ENCODE measurements at places on chromosomes 16 and 17.

- no peak for DNase-seq
Observed at GRCh38 chr17:31114956-31115555, 20.3 kb downstream of the NF1 start.

DNA sequence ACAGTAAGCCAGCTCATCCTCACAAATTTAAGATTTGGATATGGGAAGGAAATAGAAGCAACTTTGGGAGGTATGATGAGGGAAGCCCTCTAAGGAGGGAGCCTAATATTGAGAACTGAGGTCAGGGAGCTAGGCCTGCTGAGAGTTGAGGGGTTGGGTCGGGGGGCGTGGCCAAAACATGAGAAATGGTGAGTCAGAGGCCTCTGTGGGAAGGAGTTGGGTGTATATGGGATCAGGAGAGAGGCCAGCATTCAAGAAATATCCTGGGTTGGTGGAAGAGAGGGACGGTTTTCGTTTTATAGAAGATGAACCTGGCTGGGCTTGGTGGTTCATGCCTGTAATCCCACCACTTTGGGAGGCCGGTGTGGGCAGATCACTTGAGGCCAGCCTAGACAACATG is 48.4 kb downstream of the CLEC16A start:
- DNase-seq: no peak

DNA sequence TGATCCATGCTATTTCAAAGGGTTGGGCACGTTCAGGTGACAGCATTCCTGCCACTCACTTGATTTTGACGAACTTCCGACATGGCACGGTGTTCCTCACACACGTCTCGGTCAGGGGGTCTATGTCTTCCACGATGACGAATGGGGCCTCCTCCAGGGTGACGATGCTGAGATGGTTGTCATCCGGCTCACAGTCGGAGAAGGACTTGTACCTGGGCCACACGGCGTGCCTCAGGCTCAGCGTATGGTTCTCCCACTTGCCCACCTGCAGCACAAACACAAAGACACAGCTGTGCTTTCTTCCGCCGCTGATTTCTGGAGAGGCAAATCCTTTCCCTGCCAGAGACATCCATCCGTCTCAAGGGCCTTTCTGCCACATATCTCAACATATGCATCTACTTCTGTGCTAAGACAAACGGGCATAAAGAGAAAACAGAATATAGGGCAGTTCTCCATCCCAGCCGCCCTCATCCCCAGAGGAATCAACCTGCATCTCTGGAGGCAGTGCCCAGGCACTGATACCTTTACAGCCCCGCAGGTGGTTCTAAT is 332.5 kb downstream of the GRIN2A start:
- no peak for DNase-seq

DNA sequence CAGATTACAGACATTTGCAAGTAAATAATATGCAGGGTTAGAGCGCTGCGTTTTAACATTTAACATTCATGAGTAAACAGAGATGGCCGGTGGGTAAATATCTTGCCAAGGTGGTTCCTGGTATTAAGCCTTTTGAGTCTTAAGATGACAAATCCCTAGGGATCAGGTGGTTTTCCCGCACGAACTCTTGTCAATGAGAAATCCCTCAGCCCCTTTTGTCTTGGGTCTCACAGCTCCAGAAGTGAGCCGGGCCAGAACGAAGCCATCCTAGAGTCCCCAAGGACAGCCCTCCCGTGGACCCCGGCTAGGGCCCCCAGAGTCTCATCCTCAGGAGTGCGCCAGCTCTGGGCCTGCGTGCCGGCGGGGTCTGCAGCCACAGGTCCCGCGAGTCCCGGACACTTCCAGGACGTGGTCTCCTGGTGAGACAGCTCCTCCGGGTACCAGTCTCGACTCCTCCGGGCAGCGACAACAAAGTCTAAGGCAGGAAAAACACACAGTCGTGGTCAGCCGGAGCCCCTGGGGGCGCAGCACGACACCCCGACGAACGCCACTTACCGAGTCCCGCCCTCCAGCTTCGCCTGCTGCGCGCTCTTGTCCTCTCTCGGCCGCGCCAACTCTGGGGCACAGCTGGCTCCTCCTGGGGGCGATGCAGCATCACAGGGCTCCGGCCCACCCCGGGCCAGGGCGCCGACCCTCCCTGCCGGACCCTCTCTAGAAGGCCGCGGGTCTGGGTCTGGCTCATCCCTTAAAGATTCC is 13.3 kb downstream of the MIS12 start:
- no peak for DNase-seq

DNA sequence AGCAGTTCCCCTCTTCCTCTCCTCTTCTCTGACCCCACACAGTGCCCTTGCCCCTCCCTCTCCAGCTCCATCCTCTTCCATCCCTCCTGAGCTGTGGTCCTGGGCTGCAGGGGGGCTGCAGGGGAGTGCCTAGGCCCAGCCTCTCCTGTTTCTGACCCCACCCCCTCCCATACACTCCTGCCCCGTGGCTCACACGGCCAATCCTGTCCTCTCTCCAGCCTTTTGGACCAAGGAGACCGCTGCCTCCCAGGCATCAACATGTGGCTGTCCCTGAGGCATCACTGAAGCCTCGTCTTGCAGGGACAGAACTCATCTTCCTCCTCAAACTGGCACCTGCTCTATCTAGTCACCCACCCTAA is 6.7 kb downstream of the CLUH start:
- no peak for DNase-seq

DNA sequence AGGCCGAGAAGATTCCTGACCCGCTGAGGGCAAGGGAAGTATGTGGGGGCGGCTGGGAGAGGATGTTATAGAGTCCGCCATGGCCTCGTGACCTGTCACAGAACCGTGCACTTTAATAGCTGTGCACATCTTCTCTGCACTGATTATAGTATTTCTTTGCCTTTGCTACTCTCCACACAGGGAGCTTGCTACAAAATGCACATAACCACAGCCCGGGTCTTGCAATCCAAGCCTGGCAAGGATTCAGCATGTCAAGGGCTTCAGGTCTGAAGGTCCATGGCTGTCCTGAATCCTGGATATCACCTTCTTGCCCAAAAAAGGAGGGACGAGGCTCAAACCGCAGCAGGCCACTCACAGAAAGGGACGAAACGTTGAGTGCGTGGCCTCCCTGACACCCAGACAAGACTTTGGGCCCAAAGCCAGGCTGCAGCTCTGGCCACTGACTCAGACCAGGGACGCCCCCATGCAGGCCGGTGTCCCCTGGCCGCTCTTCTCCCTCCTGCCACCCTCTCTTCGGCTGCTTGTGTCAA is 43.7 kb downstream of the USP22 start:
- DNase-seq: no peak

- no peak for DNase-seq
Observed at GRCh38 chr17:55757659-55758058, 6.8 kb downstream of the PCTP start.

GRCh38 chr16:59400830-59401229 is 666.7 kb upstream of the GOT2 start:
- DNase-seq: no peak

GRCh38 chr17:19016881-19017280 is 12.3 kb upstream of the FAM83G start:
- no peak for DNase-seq

- DNase-seq: no peak
Observed at GRCh38 chr17:18228176-18228682, 2.8 kb downstream of the LLGL1 start.

- no peak for DNase-seq
Observed at GRCh38 chr16:66581246-66581952, 2.1 kb downstream of the CMTM2 start.

GRCh38 chr17:50871364-50871763 is 5.2 kb upstream of the TOB1 start:
- DNase-seq: no peak

- no peak for DNase-seq
Observed at GRCh38 chr16:5325932-5326331, 228.3 kb upstream of the EEF2KMT start.

GRCh38 chr17:68580236-68580770 is 20.9 kb downstream of the FAM20A start:
- no peak for DNase-seq

DNA sequence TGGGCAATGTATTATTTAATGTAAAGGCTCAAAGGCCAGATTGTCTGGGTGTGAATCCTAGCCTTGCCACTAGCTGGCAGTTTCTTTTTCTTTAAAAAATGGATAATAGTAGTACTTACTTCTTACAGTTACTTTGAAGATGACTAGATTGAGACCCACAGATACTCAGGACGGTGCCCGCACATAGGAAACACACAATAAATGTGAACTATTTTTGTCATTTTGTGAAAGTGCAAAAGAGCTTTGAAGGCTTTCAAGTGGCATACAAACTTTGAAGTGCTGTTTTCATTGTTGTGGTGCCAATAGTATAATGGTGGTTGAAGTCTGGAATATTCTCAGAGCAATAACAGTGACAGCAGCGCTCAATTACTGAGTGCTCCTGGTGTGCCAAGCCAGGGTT is 63.6 kb downstream of the OTOA start:
- no peak for DNase-seq

DNA sequence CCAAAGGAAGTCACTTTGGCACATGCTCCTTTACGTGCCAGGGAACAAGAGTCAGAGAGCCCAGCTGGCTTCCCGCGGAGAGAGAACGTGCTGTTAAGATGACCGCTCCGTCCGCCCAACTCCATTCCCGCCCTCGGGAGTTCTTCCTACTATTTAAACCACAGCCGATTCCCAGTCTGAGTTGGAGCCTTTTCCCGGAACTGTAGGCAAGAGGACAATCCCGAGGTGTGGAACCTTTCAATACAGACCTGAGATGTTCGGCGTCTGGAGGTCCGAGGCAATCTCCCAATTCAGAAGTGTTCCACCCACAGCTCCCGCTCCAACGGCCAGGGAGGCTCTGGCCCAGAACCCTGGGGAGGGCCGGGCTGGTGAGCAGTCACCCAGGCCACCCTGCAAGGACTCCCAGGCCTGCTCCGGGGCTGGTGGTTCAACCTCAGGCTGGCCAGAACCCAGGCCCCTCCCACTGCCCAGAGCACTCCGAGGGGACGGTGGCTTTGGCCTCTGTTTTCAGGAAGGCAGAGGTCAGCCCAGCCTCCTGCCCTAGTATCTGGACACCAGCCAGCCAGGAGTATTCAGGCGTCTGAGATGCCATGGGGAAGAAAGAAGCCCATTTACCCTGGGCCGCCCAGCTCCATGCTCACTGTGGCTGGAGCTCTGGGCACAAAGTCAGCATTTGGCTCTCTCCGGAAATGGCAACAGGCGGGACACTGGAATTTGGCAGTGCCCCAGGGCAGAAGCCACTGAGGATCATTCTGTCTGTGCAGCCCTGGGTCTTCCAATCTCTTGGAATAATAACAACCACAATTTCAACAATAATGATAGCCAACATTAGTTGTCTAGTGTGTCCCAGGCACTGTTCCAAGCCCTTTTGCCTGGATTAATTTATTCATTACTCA is 21.4 kb downstream of the EMP2 start:
- no peak for DNase-seq

DNA sequence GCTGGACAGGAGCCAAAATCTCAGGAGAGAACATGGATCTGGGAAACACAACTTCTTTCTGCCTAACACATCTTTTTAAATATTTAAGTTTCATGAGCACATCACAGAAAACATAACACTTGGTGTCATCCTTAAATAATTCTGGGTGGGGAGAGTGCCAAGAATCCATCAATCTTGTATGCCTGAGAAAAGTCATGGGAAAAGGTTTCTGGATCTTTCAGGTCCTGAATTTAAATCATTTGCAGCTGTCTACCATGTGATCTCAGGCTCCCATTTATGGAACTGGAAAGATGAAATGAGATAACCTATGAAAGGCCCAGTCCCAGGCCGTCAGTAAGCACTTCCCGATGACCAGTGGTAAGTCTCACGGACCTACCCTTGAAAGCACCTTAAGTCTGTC is 15.1 kb downstream of the CDH11 start:
- DNase-seq: no peak

GRCh38 chr17:1735834-1736347 is 6.8 kb upstream of the SERPINF2 start:
- no peak for DNase-seq

DNA sequence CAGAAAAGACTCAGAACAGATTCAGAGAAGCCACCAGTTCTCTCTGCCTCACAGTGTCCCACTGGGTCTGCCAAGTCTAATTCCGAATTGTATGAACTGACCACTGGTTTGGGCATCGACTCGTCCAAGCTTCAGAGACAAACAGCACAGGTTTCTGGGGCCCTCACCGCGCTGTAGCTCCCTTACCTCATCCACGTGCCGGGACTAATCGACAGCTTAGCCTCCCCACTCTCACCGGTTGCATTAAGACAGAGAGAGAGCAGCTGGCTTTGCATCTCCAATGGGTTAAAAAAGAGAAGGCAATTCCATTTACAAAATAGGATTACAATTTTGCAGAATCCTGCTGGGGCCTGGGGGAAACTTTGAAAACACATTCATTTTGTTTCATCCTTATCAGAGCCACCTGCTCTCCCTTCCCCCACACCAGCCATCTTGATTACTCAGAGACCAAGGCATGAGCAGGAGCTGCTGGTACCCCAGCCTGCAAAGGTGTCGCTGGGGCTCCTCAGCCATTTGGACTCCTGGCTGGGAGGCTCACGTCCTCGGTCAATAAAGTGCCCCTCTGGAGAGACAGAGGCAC is 95.3 kb upstream of the RPL38 start:
- no peak for DNase-seq

DNA sequence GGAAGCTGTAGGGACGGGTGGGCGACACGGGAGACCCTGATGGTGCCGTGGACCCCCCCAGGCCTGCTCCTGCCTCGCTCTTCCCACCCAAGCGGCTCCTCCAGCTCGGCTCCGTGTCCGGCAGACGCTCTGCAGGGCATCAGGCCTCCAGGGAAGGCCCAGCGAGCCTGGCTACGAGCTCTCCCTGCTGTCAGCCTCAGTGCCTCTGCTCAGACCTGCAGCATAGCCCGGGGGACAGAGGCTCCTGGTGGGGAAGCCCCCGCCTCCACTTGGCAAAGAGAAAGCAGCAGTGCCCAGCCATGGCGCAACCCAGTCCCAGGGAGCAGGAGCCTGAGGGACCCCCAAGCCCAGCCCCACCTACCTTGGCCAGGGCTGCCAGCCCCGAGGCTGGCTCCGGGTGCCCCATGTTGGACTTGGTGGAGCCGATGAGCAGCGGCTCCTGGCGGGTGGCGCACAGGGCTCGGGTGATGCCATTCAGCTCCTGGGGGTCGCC is 5.9 kb downstream of the FASN start:
- DNase-seq: no peak
